Stimulated activated CD8-positive, alpha-beta memory T cell treated with anti-CD3 and anti-CD28 coated beads, Interleukin-7, amount 100 ng/mL, for 24 hours (primary cell): ENCODE measurements at places on chromosomes 13 and 19.

DNA sequence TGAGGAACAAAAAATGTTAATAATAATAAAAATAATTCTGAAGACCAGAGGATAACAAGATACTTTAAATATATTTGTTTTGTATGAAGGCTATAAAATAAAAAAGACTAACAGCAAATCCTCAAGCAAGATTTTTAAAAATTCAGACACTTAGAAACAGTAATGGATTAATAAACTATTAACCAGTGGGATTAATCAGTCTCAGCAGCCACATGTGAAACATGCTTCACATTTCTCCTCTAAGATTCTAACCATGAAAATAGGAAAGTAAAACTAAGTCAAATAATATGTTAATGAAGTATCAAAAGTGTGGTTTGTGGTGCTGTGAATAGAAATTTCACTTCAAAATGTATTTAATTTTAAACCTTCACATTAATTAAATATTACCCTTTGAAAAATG lies 57.4 kb downstream of the KCNRG start:
- DNase-seq, result no peak

DNA sequence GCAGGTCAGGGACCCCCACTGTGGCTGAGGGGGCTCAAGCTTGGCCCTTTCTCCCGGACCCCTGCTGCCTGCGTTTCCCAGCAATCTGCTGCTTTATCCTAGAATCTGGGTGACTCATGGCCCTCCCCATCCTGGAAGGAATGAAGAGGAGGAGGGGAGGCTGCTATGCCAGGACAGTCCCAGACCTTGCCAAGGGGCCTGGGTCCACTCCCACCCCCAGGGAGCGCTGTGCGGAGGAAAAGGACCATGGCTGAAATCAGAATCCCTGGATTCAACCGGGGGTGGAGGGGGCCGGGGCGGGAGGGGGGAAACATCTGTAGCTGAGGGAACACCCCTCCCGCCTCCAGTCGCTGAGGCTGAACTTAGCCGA lies 20.5 kb downstream of the ZNF114 start:
- no peak for DNase-seq

DNA sequence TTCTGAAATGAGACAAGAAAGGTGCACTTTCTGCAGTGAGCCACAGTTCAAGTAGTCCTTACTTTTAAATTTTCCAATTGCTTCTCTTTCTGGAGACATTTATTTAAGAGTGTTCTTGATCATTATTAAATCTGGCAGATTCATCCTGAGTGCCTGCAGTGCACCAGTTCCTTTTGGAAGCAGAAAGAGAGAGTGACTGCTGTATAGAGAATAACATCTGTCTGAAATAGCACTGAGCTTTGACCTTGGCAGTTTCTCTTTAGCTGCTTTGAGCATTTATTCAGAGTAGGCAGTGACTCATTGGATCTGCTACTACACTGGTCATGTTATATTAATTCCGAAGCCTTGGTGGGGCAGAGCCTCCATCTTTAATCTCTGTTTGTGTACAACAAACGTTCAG lies 1373.7 kb downstream of the PCDH9 start:
- no peak for DNase-seq

GRCh38 chr19:6376512-6377190 lies 918 bp upstream of the PSPN start:
- no peak for DNase-seq

- DNase-seq, result peak; percentile 47
Observed at GRCh38 chr19:16143399-16144215, at the start of gene HSH2D. Gene HSH2D, plus strand, starts transcription at chr19:16143685. Its CDS starts 5,066 bp downstream, at chr19:16148751.

- no peak for DNase-seq
Observed at GRCh38 chr13:91248249-91248648, 99.2 kb upstream of the MIR17HG start.

DNA sequence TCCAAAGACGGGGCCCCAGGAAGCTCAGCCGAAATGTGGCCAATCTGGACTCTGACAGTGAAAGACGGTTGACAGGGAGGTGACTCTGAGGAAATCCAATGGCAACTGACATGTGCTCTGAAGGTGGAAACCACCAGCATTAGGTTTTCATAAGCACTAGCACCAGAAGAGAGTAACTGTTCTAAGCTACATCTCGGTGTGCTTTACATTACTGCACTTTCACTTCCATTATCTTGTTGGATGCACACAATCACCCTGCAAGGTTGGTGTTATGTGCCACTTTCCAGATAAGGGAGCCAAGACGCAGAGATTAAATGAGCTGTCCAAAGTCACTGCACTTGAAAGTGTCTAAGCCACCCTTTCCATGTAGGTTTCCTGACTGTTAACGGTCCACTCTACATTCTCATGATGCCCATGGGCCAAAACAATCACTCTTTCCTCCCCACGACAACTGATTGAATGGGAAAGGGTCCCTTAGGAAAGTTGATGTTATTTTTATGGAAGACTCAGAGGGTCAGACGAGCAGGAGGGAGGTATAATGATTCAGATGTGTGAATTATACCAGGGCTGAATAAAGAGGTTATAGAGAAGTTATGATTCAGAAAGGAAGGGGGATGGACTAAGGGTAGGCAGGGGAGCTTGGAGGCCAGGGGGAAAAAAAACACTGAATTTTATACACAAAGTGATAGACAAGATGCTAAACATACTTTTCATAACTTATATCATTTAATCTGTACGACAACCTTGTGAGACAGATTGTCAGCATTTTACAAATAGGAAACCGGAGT lies 52.8 kb downstream of the RUBCNL start:
- DNase-seq, result no peak

GRCh38 chr13:50167224-50167947 lies 152.1 kb downstream of the KCNRG start:
- no peak for DNase-seq

GRCh38 chr13:32334671-32335070 lies 19.4 kb downstream of the BRCA2 start:
- DNase-seq, result no peak

GRCh38 chr19:1410136-1410786 lies 2.9 kb downstream of the DAZAP1 start:
- no peak for DNase-seq

GRCh38 chr19:58227964-58228584 lies 640 bp upstream of the ZNF544 start:
- DNase-seq, result no peak

GRCh38 chr19:39432677-39433025 lies 3.1 kb downstream of the RPS16 start:
- DNase-seq, result no peak

DNA sequence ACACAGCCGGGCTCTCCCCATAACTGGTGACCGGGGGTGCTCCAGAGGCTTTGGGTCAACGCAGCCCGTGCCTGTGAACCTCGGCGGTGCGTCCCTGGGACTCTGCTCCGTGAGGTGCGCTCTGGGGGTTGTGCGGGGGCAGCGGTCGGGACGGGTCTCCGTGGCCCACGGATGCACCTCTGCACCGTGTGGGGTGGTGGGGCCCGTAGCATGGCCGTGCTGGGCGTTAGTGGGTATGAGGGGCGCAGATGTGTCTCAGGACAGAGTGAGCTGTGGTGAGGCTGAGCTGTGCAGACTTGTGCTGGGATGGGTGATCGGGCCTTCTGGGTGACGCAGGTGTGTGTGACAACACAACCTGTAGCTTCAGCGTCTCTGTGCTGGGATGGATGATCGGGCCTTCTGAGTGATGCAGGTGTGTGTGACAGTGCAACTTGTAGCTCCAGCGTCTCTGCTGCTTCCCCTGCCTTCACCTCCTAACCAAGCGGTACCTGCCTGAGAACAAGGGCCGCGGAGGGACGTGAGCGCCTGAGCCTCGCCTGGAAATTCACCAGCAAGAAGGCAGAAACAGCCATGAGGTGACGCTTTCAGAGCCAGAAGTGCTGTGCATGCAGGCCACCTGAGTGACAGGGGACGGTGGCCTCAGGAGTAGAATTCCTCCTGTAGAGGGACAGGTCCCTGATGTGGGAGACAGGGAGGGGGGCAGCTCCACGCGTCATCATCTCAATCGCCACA lies 599 bp downstream of the ZNF331 start:
- DNase-seq, result no peak

DNA sequence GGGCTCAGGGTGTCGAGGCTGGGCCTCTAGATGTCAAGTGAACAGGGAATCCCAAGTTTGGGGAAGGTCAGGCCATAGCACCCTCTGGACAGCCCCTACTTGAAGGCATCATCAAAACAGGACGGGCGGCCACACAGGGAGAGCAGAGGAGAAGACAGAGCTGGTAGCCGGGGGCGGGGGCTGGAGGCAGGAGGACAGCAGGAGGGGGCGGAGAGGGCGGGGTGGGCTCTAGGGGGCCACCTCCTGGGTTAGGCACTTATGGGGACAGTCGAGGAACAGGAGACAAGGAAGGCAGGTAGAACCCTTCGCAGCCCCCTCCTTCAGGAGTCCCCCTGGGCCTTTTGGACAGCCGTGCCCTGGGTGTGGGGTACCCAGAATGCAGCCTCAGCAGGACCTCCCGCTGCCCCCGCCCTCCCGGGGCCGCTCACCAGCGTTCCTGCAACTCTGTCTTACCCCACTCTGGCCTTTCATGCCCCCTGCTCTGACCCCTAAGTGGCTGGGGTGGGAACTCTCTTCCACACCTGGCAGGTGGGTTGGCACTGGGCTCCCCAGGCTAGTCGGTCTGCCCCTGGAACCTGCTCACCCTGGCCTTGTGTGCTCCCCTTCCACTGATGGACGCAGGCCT lies 5.8 kb downstream of the SSBP4 start:
- DNase-seq, result no peak

DNA sequence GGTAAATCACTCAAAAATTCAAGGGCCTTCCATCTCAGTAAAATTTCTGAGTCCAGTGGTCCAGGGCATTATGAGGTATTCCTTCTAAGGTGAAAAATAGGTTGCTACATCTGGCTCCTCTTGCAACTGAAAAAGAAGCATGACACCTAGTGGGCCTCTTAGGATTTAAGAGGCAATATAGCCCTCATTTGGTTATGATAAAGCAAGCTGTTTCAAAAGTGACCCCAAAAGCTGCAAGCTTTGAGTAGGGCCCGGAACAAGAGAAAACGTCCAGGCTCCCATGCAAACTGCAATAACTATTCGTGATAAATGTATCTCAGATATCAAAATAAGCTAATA lies 1910.2 kb upstream of the PRR20A start:
- DNase-seq, result no peak

DNA sequence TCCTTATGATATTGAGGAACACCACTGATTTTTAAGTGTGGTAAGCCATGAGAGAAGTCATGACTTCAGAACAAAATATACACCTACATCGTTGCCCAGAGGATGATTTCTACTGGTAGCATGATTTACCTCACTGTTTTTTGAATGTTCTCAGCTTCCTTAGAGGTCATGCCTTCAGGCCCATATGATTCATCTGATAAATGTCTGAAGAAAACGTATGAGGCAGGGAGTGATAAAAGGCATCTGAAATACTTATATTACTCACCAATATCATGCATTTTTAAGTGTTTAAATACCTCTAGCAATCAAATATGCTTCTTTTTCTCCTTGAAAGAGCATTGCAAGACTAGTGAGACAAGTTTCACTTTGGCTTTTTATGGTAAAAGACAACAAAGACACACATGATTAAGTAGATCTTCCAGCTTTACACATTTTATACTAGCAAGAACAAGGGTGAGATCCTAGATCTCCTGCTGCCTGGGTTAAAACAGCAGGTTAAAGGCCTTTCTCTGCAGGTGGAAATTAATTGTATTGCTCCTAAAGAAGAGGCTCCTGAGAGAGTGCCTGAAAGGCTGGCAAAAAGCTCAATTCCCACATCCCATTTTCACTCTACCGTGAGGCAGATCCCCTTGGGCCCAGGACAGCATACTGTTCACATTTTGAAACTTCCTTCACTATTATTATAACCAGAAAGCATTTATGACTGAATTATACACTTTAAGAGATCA lies 432.4 kb downstream of the SLITRK1 start:
- DNase-seq, result no peak

- no peak for DNase-seq
Observed at GRCh38 chr19:40659566-40659965, 30.9 kb downstream of the NUMBL start.

DNA sequence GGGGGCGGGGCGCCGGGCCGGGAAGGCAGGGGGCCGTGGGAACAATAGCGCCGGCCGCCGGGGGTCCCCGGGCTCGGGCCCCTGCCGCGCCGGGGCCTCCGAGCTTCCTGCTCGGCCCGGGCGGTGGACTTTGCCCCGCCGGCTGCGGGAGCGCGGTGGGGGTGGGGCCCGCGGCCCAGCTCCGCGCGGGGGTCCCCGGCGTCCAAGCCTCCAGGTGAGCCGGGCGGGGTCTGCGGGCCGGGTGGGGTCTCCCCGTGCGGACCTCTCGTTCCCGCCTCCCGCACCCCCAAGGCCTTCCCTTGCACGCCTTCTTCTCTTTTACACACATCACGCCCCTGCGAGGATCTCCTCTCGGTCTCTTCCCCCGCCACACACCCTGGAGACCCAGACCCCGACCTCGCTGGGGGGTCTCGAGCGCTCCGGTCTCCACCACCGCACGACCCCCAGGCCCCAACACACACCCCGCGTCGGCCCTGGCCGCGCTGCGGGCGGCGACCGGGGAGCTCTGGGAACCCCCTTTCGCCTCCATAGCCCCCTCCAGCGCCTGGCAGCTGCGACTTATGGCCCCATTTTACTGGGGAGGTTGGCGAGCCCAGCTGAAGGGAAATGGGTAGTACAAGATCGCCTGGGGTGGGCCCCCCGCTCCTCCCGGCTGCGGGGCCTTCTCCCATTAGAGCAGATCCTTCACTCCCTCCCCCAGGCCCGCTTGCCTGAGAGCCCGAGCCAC lies 711 bp downstream of the CAMSAP3 start:
- no peak for DNase-seq

DNA sequence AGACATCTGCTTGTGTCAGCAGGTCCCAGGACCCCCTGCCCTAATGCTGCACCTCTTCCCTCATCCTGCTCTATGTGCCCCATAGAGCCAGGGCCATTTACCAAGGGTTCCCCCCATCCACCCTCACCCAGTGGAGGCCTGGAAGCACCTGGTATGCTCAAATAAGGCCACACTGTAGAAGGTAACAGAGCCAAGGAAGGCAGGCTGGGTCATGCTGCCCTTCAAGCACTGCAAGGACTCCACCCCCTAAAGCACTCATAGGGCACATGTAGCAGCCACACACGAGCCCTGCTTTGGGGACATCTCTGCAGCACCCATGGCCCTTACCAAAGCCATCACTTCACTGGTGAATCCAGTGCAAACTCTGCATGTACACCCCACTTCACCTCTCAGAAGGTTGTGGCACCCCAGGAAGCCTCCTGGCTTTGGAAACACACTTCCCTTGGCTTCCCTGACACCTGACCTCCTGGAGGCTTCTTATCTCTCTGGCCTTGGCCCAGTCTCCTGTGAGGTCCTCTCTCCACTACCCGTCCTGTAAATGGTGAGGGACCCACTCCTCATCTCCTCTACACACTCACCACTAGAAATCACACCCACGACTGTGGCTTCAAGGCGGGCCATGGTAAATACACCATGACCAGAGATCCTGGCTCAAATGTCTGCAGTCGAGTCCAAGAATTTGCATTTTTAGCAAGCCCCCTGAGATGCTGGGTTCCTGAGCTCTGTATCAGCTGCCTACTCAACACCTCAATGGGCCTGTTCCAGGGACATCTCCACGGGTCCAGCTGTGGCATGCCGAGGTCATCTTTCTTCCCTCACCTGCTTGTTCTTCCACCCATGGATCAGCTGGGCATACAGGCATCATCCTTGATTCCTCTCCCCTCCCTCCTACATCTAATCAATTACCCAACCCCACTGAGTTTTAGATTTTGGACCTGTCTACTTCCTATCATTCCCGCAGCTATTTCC lies 80.9 kb upstream of the DOCK9 start:
- no peak for DNase-seq

- DNase-seq, result no peak
Observed at GRCh38 chr13:30308548-30308947, 1.2 kb upstream of the KATNAL1 start.
